ENCODE measurements at places on chromosomes 1 and 21.

DNA sequence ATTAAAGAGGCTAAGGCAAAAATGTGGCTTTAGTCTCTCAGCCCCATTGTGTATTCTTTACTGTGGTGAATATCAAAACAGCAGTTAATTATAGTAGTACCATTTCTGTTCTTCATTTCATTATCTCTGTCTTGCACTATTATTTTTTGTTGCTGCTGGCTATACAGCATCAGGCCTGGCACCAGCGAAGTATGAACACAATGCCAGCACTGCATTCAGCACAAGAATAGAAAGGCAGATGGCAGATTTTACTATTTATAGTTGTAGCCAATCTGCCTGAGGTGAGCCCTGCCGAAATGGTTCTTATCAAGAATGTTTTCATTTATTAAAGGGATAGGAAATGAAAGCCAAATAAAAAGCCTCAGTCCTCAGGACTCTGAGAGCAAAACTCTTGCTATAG, 72.1 kb downstream of the GPR52 start:
- no peak for DNase-seq

GRCh38 chr1:93352376-93352775, 6.7 kb downstream of the DR1 start:
- DNase-seq, result no peak

GRCh38 chr1:117793413-117793812, 136.0 kb downstream of the GDAP2 start:
- no peak for DNase-seq

DNA sequence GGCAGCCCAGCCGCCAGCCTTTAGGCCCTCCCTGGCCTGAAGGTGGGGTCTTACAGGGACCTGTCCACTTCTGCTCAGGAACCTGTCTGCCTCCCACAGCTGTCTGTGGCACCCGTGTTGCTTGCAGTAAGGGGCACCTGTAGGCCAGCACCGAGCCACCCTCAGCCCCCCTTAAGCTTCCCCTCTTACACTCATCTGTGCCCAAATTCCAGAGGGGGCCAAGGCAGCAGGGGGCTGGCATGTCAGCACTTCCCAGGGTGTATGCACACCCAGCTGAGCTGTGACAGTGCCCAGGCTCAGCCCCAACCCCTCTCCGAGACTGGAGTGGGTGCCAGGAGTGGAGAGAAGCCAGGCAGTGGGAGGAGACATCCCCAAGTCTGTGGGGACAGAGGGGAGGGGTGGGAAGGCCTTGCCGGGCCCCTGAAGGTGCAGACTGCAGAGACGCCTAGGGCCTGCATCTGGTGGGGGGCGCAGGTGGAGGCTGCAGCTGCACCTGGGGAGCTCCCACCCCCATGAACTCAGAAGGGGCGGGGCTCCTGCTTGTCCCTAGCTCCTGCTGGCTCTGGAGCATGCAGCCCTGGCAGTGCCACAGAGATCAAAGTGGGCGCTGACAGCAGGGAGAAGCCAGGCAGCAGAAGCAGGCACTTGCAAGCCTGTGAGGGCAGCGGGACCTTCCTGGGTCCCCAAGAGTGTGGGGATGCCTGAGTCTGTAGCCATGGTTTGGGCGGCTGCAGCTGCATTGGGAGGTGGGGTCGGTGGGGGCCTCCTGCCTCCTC, 5.4 kb upstream of the SLC2A7 start:
- no peak for DNase-seq

DNA sequence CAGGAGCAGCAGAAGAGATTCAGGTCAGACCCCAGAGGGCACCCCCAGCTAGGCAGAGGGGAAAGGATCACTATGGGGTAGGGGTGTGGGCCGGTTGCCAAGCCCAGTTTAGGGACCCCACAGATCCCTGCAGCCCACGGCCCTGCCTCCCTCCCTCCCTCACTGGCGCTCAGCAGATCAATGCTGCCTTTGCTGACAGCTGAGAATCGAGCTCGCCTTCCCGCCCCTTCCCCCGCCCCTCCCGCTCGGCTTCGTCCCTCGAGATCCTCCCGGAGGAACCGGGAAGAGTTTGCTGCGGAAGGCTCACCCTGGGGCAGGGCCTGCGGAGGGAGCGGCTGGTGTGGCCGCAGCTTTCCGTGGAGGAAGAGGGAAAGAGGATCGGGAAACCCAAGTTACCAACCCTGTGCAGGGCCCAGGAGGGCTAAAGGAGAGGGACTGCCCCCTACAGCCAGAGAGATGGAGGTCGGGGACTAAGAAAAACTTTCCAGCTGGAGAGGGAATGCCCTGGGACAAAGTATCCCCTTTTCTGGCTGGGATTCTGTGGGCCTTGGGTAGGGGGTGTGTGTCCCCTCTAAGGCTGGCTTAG, 1.1 kb upstream of the KCNQ4 start:
- no peak for DNase-seq

GRCh38 chr21:42236693-42237092, 17.8 kb downstream of the ABCG1 start:
- no peak for DNase-seq

GRCh38 chr1:194629011-194629410, 1442.6 kb upstream of the B3GALT2 start:
- no peak for DNase-seq

DNA sequence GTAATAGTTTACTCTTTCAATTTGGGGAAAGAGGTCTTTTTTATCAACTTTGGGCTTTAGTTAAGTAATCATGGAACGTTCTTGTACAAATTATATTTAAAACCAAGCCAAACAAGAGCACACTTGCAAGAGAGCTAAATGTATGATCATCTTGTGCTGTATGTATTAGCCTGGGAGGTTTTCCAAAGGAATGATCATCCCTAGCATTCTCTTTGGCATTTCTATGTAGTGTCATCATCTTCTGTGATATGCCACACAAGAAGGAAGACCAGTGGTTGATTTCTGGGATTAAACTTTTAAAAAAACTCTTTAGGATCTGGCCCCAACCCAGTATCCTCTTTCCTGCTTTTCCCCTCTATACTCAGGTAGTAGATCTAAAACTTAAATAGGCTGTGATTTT, 38.4 kb upstream of the KCNQ4 start:
- peak; percentile 29 for DNase-seq

DNA sequence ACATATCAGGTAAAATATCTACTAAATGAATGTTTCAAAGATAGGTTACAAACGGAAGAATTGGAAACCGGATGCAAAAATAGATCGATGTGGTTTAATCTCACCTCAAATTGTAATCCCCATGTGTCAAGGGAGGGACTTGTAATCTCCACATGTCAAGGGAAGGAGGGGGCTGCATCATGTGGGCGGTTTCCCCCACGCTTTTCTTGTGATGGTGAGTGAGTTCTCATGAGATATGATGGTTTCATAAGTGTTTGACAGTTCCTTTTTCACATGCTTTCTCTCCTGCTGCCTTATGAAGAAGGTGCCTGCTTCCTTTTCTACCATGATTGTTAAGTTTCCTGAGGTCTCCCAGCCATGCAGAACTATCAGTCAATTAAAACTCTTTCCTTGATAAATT, 408.7 kb upstream of the TMPRSS15 start:
- no peak for DNase-seq

DNA sequence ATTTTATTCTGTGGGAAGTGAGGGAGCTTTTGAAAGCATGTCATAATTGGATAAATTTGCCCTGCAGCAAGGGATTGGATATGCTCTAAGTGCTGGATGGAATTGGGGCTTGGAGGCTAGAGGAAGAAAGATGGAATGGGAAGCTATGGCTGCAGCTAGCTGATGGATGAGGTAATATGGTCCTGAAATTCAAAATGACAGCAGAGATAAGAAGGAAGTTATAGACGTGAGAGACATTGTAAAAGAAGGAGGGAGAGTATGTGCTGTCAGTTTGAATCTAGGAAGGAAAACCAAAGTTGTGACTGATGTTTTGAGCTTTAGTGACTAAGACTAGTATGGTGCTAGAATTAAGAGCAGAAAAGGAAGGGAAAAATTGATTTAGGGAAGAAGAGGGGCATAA, 299.9 kb upstream of the SPAG17 start:
- no peak for DNase-seq

- no peak for DNase-seq
Observed at GRCh38 chr21:29293495-29293894, 5.2 kb upstream of the BACH1 start.

DNA sequence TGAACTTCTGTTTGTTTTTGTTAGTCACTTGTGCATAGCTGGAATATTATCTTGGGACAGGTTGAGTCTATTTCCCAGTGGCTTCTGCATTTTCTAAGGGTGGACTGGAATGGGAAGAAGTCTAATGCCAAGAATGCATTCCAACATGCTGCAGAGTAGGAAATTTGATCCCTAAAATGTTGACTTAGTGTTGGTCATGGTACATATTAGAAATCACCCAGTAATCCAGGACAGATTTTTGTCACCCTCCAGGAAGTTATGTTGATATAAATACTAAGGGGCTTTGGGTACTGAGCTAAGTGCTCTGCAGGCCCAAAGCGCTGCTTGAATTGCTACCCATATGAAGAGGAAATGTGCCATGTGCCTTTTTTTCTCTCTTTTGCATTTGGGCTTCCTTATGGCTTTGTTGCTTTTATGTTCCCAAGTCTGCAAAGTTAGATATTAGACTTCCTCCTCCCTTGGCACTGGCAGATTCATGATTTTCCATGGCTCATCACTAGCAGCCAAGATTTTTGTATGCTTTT, 10.0 kb downstream of the ARID1A start:
- DNase-seq, result peak; percentile 60

DNA sequence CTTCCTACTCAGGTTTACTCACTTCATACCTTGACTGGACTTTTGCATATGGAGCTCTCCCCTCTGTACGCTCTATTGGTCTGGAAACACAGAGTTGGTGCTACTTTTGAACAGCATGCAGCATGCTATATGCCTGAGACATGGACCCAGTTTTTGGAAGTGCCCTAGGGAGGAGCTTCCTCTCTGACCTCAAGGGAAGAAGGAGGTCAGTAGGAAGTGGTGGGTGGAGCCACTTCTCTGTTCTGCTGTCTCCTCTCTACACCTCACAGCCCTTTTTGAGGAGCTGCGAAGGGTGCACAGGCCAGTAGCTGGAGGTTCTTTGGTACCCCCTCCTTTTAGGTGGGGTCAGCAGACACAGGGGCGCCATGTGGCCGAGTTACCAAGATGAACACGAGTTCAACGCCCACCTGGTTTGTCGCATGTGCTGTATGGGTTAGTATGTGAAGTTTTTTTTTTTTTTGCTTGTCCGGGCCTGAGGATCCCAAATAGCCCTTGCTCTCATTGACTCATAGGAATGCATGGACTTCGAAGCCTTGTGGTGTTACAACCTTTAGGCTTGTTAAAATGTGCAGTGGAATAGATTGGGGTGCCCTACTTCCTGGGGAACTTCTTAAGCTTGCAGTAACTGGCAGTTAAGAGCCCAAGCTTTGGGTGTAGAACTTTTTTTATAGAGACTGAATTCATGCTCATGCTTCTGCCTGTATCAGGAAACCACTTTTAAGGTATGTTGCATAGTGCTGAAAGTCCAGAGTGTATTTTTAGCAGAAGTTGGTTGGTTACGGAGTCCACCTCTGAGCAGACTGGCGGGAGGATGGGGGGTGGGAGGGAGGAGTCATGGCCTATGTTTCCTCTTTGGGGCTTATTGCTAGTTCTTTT, 10.7 kb downstream of the MACF1 start:
- DNase-seq, result no peak

DNA sequence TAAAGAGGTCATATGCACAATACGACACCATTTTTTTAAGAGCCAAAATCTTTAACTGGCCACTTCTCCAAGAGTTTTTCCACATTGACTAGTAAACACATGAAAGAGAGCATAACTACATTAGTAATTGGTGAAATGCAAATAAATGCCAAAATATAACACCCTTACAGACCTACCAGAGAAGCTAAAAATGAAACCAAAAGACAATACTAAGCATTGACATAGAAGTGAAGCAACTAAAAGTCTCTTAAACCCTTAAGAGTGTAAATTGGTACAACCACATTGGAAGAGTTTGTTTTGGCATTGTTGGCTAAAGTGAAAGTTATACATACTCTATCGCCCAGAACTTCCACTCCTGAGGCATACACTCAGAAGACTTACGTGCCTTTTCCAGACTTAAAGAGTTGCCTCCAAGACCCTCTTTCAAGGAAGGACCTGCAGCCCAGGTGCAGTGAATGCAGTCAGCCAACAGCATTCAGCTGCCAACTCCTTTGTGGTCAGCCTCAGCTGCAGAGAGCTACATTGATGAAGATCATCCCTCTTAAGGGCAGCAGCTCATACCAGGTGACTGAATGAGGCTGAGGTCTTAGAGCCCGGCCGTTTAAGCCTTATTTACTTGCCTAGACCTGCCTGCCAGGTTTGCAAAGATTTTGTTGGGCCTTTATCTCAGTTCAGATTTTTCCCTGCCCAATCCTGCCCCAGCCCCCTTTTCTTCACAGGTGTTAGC, 839.1 kb upstream of the ADGRL2 start:
- DNase-seq, result no peak

DNA sequence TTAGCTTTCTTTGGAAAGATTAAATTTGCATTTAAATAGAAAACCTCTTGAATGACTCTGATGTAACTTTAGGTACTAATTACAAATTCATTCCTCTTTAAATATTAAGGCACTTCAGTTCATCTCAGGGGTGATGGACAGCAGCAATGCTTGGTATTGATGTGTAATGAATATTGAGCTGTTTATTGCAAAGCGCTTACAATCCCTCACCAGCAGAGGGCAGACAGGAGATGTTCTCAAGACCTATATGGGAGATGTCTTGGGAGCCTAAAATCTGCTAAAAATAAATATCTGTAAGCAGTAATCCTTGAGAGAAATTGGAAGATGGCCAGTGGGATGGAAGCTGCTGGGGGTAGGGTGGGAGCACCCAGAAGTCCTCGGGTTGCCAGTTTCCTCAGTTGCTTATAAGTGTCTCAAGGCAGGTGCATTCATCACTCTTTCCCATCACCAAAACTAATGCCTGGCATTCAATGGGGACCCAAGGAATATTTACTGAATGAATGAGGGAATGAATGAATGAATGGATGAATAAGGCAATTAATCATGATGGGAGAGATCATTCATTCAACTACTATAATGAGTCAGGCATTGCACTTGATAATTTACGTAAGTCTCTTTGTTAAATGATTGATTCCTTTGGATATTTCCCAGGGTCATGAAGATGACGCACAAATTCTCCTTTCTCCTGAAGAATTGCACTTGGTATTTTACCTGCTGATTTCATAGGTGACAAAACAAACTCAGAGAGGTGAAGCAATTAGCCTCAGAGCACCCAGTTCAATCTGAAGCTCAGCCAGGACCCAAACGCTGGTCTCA, 2.3 kb downstream of the KLHDC8A start:
- peak; percentile 35 for DNase-seq
